ENCODE measurements at places on chromosomes 4 and X.

DNA sequence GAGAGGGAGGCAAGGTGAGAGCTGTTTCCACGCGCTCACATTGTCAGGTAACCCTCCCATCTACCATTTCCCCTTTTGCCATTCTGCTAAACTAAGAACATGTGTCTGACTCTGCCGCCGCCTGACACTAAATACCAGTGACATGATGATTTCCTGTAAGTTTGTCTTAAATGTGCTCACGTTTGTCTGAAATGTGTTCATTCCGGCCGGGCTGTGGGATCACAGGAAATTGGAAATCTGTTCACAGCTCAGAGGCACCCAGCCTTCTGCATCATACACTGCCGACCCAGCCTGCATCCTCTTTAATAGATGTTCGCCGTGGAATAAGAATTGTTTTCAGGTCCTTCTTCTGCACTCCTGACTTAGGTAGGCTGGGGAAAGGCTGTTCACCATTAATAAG, 336.2 kb upstream of the PPARGC1A start:
- no peak for DNase-seq

- DNase-seq: no peak
These were observed 711.5 kb upstream of the PITX2 start for GRCh38 chr4:111334361-111334760.

GRCh38 chrX:36908801-36909675, 99.1 kb upstream of the FAM47C start:
- DNase-seq: no peak

GRCh38 chrX:124476562-124476961, 130.2 kb downstream of the SH2D1A start:
- no peak for DNase-seq

DNA sequence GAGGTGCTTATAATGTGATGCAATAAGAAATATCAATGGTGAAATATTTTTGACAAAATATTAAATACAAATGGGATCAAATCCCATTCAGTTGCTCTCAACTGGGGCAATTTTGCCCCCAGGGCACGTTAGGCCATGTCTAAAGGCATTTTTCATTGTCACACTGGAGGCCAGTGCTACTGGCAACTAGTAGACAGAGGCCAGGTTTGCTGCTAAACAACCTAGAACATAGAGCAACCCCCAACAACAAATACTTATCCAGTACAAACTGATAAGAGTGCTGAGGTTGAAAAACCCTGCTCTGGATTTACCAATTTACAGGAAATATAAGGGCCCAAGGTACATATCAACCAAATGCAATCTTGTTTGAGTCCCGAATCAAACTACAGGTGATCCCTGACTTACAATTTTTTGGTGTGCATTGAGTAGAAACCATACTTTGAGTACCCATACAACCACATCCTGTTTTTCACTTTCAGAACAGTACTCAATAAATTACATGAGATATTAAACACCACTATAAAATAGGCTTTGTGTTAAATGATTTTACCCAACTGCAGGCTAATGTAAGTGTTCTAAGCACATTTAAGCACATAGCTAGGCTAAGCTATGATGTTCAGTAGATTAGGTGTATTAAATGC, 237.5 kb downstream of the HNRNPD start:
- DNase-seq: no peak
